ENCODE measurements at places on chromosomes 2 and 18. TPM values are rescaled to one million over a fixed set of nuclear protein-coding genes. Genes with fewer than 3 reads are reported as not detected.

The LRPPRC gene
- 59.7 TPM for total RNA-seq

The GDF7 gene
- 7.6 TPM for total RNA-seq

The ZNF513 gene
- total RNA-seq: 17.0 TPM

The LONRF2 gene
- 11.4 TPM for total RNA-seq

The SULT1C4 gene
- total RNA-seq: 12.5 TPM

The PRKAG3 gene
- total RNA-seq: 0.49 TPM

The ECEL1 gene
- total RNA-seq: 0.18 TPM

The CYP27A1 gene
- total RNA-seq: 51.8 TPM

The GAREM1 gene
- total RNA-seq: 29.9 TPM

The FAHD2B gene
- 32.8 TPM for total RNA-seq

The GFPT1 gene
- total RNA-seq: 45.0 TPM

The CXCR2 gene
- total RNA-seq: 9.1 TPM

- no peak for DNase-seq
Measured at GRCh38 chr2:170123593-170123992, 54.4 kb upstream of the MYO3B start.

GRCh38 chr2:100640431-100641124 is 77.8 kb downstream of the PDCL3 start:
- DNase-seq: no peak

GRCh38 chr2:231290321-231291015 is 92.0 kb downstream of the ARMC9 start:
- DNase-seq: no peak

- DNase-seq: no peak
Measured at GRCh38 chr2:235569837-235570236, 76.0 kb downstream of the AGAP1 start.

- no peak for DNase-seq
Measured at GRCh38 chr2:119059287-119059686, 99.3 kb downstream of the C1QL2 start.

GRCh38 chr2:186059096-186059495 is 320.5 kb downstream of the FSIP2 start:
- DNase-seq: no peak

- DNase-seq: no peak
Measured at GRCh38 chr2:136206613-136207012, 88.7 kb upstream of the CXCR4 start.

GRCh38 chr2:12533337-12534005 is 183.3 kb upstream of the TRIB2 start:
- DNase-seq: no peak

- DNase-seq: no peak
Measured at GRCh38 chr2:60778352-60778751, 22.3 kb downstream of the PAPOLG start.

- no peak for DNase-seq
Measured at GRCh38 chr18:57561728-57562423, 24.6 kb downstream of the FECH start.

DNA sequence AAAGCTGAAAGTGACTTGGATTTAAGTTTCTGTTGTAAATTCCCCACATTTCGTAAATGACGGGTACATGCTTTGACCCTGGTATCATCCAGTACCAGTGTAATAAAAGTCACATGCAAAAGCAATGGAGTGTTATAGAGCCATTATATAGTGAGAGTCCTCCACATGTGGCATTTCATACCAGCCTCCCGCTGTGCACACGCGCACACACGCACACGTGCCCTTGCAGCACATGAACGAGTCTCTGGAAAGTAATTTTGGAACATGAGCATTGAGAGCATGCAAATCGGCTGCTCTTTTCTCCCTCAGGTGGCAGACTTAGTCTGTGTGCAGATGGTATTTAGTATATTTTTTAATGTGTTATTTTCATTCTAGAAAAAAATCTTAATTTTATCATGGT is 198.1 kb downstream of the ZNF407 start:
- no peak for DNase-seq

- no peak for DNase-seq
Measured at GRCh38 chr2:109406301-109406700, 207.5 kb downstream of the SEPTIN10 start.

DNA sequence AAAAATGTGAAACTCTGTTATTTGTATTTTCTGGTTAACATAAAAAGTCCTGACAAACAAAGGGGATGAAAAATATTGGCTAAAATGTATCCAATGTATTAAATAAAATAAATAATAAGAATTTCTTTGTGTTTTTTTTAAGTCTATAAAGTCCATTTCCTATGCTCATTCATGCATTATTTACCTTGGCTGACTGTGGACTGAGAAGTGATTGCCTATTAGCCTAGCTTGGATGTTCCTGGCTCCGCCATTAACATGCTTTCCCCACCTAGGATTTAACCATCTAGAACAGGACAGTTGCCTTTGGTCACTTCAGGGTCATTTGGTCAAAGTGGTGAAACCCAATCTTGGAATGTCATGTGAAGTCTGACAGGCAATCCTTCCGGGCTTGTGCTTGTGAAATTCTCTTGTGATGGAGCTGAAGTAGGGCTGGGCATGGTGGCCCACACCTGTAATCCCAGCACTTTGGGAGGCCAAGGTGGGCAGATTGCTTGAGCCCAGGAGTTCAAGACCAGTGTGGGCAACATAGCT is 60.4 kb upstream of the TANC1 start:
- DNase-seq: no peak

- DNase-seq: no peak
Measured at GRCh38 chr2:237060534-237061312, 25.0 kb upstream of the COPS8 start.

GRCh38 chr2:108961796-108962195 is 27.2 kb downstream of the EDAR start:
- no peak for DNase-seq

GRCh38 chr2:121408641-121409040 is 122.0 kb upstream of the RNU4ATAC start:
- no peak for DNase-seq

DNA sequence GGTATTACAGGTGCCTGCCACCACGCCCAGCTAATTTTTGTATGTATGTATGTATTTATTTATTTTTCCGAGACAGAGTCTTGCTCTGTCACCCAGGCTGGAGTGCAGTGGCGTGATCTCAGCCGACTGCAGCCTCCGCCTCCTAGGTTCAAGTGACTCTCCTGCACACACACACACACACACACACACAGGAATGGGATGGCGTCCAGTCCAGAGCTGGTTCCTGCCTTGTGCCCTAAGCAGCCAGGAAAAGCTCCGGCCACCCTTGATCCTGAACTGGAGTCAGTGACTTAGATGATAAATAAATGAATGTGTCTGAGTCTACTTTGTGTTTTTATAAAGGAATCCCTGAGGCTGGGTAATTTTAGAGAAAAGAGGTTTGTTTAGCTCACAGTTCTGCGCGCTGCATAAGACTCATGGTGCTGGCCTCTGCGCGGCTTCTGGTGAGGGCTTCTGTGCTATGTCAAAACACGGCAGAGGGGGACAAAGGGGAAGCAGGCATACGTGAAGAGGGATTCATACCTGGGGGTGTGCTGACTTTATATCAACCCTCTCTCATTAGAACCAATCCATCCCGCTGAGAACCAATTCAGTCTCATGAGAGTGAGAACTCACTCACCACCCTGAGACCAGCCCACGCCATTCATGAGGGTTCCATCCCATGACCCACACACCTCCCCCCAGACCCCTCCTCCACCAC is 59.7 kb upstream of the PHLPP1 start:
- DNase-seq: no peak

DNA sequence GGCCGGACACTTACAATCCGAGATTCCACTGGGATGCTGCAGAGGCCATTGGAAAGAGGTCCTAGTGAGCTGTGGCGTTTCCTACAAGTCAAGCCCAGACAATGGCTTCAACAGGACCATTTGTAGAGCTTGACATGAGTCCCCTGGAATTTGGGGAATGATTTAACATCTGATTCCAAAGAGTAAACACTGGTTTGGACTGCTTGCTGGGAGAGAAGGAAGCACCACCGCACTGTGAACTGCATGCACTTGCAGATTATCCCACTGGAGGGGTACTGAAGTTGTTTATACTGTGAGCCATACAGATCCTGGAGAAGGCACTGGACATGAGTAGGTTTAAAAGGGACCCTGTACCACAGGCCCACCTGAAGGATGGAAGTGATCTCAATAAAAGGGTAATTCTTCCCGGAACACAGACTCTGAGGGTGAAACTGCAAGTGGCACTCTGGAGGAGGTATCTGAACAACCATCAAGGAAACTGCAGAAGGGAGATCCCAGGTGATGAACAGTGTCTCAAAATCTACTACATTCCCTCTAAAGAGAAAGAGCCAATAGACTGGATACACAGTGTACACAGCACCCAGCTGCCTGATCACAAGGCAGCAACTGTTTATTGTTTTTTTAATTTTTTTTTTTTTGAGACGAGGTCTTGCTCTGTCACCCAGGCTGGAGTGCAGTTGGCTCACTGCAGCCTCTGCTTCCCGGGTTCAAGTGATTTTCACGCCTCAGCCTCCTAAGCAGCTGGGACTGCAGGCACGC is 4.3 kb upstream of the RAB6C start:
- no peak for DNase-seq

DNA sequence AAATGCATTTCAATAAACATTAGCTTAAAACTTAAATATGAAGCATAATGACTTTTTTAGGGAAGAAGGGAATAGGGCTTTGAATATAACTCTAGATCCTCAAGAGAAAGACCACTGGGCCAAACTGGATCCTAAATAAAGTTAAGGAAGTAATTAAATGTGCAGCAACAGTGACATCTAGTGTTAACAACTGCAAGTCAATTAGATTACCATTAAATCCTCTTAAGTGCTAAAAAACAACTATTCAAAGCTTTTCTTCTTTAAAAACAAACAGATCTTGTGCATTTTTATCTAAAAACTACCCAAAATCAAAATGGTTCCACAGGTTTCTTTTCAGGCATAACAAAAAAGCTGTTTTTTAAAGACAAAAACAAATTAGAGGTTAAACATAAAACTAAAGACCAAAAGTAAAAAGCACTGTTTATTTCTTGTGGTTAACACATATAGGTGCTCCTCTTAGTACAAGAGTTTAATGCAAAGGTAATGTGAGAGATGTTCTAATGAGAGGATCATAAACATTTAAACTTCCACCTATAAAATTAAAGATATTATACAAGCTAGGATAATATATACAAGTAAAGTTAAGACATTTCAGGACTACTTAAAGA is 111.4 kb downstream of the THADA start:
- no peak for DNase-seq

- DNase-seq: no peak
Measured at GRCh38 chr2:106107509-106108131, 86.5 kb downstream of the UXS1 start.

DNA sequence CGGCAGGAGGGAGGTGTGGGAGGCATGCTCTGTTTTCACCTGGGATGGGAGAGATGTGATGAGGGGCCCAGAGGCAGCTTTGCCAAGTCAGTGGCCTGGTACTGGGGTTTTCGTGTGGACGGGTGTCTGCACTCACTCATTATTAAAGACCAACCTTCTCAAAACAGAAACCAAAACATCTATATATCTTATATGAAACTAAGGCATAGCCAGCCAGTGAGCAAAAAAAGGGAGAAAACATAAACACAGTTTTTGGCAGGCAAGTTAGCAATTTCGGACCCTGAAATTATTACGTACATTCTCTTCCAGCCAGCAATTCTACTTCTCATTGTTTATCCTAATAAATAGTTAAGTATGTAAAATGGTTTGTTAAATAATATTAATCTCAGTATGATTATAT is 181.1 kb upstream of the SMAD2 start:
- DNase-seq: no peak

GRCh38 chr18:33583901-33584300 is 5.9 kb downstream of the ASXL3 start:
- DNase-seq: no peak

DNA sequence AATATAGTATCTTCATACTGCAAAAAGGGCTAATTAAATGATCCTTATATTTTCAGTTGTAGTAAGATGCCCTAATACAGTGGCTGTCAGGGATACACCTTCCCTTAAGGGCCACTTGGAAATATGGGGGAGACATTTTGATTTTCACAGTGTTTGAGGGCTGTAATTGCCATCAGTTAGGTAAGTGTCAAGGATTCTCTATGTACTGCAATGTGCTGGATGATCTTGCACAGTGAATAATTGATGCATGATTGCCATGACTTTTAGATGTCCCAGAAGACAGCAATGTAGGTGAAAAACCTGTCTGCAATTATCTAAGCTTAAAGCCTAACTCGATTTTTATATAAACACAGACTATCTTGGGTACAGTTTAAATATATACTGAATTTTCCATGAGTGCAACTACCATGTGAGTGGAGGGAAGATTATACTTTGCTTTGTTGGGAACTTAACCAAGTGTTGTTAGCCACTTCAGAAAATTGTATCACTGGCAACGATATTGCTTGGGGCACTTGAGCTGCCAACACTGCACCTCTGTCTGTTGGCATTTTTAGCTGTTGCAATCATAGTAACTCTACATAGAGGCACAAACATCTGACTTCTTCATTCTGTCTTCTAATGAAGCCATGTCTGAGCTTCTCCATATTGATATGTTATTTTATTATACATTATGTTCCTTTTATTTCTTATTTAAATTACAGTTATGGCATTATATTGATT is 45.2 kb downstream of the MAIP1 start:
- no peak for DNase-seq

DNA sequence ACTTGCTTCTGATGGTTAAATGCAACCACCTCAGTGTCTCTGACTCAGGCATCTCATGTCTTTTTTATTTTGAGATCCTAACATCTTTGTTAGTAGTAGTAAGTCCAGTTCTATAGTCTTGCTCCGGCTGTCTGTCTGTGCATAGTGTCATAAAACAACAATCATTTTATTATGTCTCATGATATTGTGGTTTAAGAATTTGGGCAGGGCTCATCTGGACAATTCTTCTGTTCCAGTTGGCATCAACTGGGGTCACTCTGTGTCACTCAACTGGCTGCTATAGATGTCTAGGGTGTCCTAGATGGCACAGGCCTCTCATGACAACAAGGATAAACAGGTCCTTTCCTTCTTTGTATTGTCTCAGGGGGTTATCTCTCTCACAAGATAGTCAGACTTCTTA is 299.6 kb upstream of the ZNF521 start:
- DNase-seq: no peak

DNA sequence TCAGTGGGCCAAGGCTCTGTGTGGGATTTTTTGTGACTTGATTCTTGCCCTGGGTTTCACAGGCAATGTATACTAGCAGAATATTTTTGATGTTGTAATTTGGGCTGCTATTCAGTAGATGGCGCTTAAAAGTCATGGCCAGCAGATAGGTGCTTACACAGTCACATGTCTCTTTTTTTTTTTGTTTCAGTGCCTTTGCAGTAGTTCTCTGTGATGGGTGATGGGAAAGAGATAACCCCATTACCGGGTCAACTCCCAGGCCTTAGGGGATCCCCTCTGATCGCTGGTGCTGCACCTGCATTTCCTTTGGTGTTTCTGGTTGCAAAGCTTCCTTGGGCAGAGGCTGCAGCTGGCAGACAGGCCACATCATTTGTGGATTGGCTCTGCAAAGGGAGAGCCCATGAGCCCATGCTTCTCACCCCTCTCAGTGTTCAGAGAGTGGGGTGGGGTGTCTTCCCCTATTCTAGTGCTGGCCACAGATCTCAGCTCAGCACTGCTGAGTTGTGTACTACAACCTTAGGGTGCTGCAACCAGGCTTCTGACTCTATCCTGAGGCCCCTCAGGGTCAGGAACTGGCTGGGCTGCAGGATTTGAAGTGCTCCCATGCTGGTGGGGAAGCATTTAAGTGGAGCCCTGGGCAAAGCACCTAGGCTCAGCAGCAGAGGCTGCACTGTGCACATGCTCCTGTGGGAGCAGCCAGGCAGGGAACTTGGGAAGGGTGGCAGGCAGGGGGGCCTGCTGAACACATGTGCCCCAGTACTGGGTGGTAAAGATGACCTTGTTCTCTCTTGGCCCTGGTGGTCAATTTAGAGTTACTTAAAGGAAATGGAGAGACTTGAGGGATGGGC is 219.8 kb upstream of the SPHKAP start:
- no peak for DNase-seq

All from sciatic nerve (tissue), 2 donors.